ENCODE measurements at places on chromosomes 1 and 21.

GRCh38 chr1:59412718-59413326, 115.9 kb downstream of the FGGY start:
- DNase-seq: no peak

GRCh38 chr1:22323846-22324504, 127.7 kb upstream of the ZBTB40 start:
- DNase-seq: no peak

- peak; percentile 85 for DNase-seq
Observed at GRCh38 chr1:224113918-224114786, at the start of gene FBXO28. Gene FBXO28 (plus strand): TSS chr1:224114111. CDS start chr1:224114130, 19 bp downstream.

GRCh38 chr1:171286032-171286705, 27.8 kb upstream of the FMO4 start:
- DNase-seq: no peak

DNA sequence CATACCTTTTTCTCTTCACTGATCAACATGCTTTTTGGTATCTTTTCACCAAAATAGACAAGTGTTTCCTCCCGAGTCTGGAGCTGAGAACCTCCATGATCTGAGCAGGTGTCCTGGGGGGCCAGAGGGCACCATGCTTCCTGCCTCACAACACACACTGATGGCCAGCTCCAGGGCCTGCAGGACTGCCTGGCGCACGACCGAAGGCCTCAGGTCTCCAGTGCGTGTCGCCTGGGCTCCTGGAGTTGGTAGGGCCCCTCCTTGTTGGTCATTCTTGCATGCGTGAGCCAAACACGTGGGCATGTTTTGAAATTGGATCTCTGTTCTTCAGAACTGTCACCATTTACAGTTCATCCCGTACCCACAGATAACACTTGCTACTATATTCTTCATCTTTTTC, 64.4 kb downstream of the SLC37A1 start:
- DNase-seq: no peak

DNA sequence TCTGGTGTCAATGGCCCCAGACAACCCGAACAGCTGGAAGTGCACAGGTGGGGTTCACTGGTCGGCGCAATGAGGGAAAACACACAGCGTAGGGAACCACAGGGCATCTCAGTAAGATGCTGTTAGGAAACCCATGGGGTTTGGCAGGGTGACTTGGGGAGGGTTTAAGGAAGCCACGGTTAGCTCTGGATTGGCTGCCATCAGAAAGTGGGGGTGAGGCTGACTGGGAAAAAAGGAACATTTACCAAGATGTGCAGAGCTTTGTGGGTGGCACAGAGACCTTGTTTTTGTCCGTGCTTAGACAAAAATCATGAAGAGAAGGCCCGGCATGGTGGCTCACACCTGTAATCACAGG, 11.0 kb downstream of the ALDH4A1 start:
- DNase-seq: no peak

DNA sequence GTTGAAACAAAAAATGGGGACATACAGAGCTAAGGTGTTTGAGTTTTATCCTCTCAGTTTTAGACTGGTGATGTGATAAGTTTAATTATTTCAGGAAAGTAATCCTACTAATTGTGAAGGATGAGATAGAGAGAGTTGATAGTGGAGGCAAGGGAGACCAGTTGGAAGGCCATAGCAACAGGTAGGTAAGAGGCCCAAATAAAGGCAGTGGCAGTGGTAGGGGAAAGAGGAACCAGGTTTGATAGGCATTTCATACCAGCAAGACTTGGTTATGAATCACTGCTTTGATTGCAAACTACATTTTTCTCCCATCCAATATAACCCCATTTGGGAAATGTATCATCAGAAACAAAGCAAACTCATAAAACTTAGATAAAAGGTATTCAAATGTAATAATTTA, 63.1 kb upstream of the SH3GLB1 start:
- DNase-seq: no peak

- peak; percentile 39 for DNase-seq
Observed at GRCh38 chr1:53393325-53393792, 65.5 kb upstream of the LRP8 start.

DNA sequence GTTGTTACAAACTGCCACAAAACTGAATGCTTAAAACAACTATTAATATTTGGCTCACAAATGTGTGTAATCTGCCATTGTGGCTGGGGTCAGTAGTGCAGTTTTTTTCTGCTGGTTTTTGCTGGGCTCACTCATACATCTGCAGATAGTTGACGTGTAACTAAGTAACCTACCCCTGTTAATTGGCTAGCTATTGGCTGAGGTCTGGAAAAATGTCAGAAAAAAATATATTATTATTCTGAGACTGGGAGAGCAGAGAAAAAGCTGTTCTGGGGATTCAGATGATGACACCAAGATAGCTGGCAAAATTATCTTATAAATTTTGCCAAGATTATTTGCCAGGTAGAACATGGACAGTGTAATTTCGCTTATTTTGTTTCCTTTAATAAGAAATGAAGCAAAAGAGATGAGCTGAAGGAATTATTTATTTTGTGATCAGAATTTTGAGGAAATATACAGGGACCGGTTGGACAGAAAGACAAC, 616.1 kb upstream of the ADAMTS5 start:
- DNase-seq: no peak

DNA sequence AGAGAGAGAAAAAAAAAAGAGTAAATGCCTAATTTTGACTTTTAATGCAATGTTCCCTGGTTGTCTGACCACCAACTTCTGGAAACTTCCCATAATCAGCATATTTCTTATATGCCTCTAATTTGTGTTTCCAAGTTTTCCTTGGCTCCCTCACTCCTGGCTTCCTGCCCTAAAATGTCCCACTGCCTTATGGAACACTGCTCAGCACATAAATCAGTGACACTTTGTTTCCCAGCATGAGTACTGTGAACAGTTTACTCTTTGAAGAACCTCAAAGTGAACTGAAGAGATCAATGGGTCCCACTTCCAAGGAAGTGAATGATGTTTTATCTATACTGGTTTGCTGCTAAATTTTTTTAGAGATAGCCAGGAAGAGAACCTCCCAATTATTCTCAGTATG, 271.3 kb upstream of the PRMT6 start:
- no peak for DNase-seq

DNA sequence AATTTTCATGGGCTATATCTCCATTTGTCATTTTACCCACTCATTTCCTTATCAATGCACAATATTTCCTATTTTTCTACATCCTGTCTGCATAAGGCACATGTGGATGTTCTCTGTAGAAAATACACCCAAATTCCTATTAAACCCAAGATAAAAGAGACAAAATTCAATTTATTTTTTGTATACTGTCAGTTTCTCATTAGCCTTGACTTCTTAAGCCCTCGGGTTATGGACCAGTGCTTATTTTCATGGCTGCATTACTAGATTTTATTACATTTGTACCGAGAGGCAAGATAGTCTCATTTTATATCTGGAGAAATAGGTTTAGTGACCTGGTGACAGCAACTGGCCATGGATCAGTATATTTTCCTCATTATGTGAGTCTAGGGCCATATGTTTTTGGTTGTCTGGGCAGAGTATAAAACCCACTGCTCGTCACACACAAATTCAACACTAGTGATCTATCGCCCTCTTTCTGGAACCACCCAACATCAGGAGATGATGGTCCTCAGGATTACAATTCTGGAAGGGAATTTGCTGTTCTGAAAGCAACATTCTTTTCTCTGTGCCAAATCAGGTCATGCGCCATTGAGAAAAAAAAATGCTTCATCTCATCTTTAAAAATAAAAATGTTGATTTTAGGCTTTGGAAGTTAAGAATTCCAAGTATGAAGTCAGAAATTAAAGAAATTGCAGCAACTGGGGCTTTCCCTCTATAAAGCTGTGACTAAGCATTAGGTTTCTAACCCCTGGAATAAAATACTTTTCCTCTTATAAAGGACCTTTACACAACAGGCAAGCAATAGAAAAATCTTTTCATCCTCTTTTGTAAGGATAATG, 81.4 kb downstream of the ASTN1 start:
- DNase-seq: no peak

- no peak for DNase-seq
Observed at GRCh38 chr1:201267481-201268229, 15.7 kb upstream of the PKP1 start.

GRCh38 chr1:32339363-32339978, 3.4 kb upstream of the MARCKSL1 start:
- DNase-seq: peak; percentile 50

GRCh38 chr1:246350745-246351144, 156.3 kb downstream of the SMYD3 start:
- no peak for DNase-seq

- no peak for DNase-seq
Observed at GRCh38 chr1:3462356-3463012, 8.0 kb downstream of the ARHGEF16 start.

DNA sequence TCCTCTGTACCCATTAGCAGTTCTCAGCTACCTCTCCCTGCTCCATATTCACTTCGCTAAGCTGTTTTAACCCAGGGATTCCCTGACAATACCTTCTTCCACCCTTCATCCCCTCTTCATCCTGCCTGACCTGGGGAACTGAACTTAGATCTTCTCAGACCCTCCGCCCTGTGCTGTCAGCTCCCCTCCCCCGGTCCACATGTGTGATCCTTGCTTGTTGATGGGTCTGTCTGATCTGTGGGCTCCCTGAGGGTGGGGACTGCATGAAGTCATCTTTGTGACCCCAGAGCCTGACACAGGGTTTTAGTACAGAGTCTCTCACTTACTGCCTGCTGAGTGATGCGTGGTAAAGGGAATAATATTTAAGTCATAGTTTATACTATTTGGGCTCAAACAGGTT, 11.8 kb downstream of the CHAF1B start:
- no peak for DNase-seq

GRCh38 chr1:24118410-24119242, 6.7 kb upstream of the MYOM3 start:
- DNase-seq: no peak

GRCh38 chr1:7681401-7681800, 89.7 kb upstream of the VAMP3 start:
- DNase-seq: no peak

DNA sequence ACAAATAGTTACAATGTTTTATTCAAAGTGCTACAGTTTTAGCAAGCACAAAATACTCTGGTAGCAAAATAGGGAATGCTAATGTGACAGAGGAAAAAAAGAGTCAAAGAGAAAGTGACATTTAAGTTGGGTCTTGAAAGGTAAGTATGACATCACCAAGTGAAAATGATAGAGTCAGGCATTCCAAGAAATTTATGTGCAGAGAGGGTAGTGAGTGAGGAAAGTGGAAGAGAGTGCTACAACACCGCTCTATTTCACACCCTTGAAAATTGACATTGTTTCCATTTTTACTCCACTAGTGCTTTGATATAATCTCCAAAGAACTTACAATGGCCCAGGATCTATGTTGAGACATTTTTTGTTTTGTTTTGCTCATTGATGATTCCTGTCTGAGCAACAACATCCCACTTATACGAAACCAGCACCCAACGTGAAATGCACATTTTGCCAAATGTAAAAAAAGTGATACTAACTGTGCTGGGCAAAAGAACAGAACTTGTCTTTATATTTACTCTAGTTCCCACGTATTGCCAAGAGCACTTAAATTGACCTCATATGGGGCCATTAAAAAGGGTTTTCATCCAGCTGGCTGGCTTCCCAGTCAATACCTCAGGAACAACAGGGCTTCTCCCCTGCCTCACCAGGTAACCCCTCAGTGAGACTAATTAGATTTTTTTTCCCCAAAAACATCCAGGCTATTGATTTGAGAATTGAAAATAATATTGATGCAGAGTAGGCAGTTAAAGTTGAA, 206.3 kb upstream of the NR5A2 start:
- no peak for DNase-seq

- DNase-seq: peak; percentile 92
Observed at GRCh38 chr1:111619635-111620440, at the start of gene RAP1A. Gene RAP1A (plus strand): TSS chr1:111619789. CDS start chr1:111691361, 71,572 bp downstream.

DNA sequence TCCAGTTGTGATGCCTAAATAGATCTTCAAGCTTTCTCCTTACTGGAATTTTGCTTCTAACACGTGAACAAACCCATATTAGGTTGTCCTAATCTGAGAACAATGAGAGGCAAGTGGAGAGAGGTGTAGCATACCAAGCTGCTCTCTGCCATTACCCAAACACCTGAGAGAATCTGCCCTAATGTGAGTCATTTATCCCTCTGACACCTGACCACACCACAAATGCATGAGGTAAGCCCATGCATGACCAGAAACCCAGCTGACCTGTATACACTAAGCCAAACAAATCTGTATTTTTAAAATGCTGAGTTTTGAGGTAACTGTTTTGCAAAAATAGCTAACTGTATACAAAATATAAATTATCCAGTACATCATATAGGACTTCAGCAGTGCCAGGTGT, 1458.1 kb upstream of the B3GALT2 start:
- no peak for DNase-seq

DNA sequence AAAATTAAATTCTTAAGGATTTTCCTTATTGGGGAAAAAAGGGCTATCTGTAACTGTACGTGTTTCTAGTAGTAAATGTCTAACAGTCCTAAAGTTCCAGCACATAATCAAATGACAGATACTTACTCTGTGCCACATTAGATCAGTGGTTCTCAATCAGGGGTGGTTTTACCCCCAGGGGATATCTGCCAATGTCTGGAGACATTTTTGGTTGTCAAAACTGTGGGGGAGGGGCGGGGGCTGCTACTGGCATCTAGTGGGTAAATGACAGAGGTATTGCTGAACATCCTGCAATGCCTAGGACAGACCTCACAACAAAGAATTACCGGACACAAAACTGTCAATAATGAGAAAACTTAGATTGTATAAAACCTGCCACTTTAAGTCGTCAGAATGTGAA, 33.4 kb upstream of the PTPRC start:
- DNase-seq: no peak

GRCh38 chr1:178241057-178241456, 147.2 kb downstream of the RASAL2 start:
- no peak for DNase-seq

GRCh38 chr1:94634977-94635416, 93.4 kb upstream of the F3 start:
- no peak for DNase-seq

DNA sequence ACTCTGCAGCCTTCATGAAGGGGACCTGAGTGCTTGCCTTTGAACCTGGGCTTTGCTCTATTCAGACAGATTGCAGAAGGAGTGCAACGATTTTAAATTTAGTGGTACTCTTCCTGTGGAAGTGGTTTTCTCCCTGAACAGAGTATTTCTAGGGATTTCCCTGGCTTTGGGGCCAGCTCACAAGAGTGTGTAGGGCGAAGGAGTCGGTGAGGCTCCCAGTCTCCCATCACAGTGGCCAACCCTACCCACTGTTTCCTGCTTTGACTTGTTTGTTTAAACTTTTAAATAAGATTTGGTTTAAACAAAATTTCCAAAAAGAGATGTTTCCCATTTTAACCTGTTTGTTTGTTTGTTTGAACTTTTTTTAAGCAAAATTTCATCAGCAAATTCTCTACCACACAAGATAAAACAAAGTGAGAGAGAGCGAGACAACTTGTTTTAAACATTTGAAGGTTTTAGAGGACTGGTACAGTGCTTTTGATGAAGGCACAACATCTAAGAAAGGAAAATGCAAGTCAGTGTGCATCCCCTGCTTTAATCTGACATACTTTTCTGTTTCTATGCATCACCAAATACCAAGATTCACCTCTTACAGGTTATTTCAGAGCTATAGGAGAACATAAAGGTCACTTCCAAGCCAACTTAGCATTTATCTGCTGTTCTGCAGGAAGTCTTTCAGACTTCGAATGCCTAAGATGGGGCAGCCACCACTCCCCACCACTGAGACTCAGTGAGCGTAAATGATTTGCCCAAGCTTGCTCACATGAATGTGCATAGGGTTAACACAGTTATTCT, 6.6 kb downstream of the SELP start:
- no peak for DNase-seq

GRCh38 chr1:29267321-29268070, 31.2 kb downstream of the PTPRU start:
- no peak for DNase-seq
